ENCODE measurements at places on chromosomes 3 and 15. TPM values are rescaled to one million over a fixed set of nuclear protein-coding genes. Genes with fewer than 3 reads are reported as not detected.

DNA sequence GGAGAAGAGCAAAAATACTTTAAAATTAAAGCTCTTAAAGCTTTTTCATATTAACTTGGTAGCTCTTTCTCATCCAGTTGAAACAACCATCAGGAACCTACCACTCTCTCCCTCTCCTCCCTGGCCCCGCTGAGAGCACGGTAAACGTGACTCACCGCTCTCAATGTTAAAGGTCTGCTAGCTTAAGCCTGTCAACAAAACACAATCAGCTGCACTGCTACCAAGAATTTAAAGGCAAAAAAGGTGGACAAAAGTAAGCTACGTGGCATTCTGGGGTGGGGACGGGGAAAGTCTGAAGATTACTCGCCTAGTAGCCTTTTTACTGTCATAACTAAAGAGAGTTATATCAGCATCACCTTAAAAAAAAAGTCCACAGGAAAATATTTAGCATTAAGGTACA is 8.4 kb upstream of the GP5 start:
- no peak for DNase-seq

DNA sequence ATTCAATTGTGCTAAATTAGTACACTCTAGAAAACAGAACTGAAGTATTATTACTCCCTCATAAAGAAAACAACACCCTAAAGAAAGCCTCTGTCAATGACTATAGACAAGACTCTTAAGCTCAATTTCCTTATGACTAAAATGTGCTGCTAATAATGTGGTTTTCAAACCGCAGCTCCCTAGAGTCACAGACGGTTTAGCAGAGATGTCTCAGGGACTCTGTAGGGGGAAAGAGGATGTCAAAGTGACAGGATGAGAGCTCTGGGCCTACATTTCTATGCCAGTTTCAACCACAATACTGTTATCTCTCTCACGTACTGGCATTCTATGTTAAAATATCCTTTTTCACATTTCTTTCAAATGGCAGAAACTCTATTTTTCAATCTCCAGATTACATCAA is 37.6 kb upstream of the WDR49 start:
- no peak for DNase-seq

DNA sequence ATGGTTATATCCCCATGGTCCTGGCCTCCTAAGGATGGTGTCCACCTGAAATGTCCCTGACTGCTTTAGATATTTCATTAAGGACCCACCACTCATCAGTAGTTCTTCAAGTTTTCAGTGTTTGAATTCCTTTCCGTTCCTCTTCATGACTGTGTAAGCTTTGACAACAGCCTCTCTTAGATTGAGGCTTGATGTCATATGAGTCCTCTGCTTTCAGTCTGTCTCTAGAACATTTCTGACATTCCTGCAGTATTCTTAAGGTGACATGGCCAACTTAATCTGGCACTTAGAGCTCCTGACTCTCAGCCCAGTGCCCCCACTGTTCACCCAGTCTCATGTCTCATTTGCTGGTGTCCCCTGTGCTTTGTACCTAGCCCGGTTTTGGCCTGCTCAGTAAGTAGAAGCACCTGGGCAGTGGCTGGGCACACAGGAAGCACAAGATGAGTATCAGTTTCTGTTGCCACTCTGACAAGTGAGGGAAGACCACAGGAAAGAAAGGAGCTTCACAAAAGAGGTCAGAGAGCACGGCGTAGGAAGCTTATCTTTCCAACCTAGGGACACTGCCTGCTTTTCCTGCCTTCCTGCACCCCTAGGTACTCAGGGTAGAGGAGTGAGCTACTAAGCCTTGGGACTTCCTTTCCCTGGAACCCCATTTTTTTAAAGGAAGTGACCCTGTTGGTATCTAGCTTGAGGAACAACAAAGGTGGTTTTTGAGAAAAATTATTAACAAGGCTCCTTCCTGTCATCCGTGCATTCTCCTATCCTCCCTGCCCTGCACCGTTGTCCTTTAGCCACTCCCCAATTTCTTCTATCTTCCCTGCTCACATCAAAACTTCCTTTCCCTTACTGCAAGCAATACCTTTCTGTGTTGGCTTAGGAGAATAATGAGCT is 103.1 kb downstream of the KLHL25 start:
- no peak for DNase-seq

- DNase-seq, result no peak
Observed at GRCh38 chr3:119310071-119310470, 15.9 kb downstream of the ARHGAP31 start.

DNA sequence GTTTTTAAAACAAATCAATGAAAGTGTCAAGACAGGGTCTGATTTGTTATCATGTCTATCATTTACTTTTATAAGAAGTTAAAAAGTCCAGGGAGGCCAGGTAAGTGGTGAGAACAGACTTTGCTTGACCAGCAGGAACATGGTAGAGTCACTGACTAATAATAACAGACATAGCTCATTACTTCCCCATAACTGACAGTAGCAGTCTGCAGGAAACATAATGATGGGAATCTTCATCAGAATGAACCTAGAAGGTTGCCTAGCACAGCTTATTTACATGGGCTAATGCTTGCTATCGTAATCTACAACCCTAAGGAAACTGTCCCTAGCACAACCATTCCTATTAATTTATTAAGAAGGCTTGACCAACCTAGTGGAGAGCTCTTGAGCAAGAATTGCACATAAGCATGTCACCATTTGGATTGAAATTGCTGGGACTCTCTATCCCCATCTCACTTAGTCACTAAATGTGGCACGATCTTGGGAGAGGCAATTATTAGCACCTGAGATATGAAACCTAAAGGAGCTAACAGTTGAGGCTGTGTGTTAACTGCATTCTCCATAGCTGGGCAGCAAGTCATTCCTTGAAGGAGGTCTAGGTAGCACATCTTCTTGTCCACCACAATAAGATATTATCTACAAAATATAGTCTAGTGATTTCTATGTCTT is 139.6 kb upstream of the ZBTB20 start:
- DNase-seq, result no peak

- no peak for DNase-seq
Observed at GRCh38 chr3:114356066-114356465, 62.2 kb downstream of the TIGIT start.

GRCh38 chr15:68986322-68986721 is 28.2 kb upstream of the NOX5 start:
- DNase-seq, result no peak

GRCh38 chr15:65055201-65055870 is 10.1 kb downstream of the SLC51B start:
- DNase-seq, result no peak

GRCh38 chr15:87032295-87032694 is 952.6 kb downstream of the AGBL1 start:
- DNase-seq, result no peak

- DNase-seq, result no peak
Observed at GRCh38 chr3:45188719-45189659, 37.1 kb downstream of the TMEM158 start.

- no peak for DNase-seq
Observed at GRCh38 chr3:1571736-1572135, 478.9 kb downstream of the CNTN6 start.

GRCh38 chr3:38254872-38255271 is 10.7 kb upstream of the SLC22A13 start:
- DNase-seq, result no peak

GRCh38 chr3:36540888-36541518 is 160.7 kb downstream of the STAC start:
- DNase-seq, result no peak

Gene FAN1
- total RNA-seq, result 34.3 TPM

Gene WDR76
- total RNA-seq, result 17.1 TPM

Gene TPRG1
- 6.2 TPM for total RNA-seq

Gene ZDHHC23
- 2.4 TPM for total RNA-seq
